CD4-positive, alpha-beta T cell (primary cell): ENCODE measurements at places on chromosomes 6 and 20.

GRCh38 chr6:147941143-147941542 lies 401.5 kb upstream of the SASH1 start:
- no peak for DNase-seq

- no peak for DNase-seq
Measured at GRCh38 chr20:9500121-9500520, 14.3 kb upstream of the LAMP5 start.

GRCh38 chr6:17311595-17312311 lies 30.6 kb downstream of the RBM24 start:
- DNase-seq, result no peak

DNA sequence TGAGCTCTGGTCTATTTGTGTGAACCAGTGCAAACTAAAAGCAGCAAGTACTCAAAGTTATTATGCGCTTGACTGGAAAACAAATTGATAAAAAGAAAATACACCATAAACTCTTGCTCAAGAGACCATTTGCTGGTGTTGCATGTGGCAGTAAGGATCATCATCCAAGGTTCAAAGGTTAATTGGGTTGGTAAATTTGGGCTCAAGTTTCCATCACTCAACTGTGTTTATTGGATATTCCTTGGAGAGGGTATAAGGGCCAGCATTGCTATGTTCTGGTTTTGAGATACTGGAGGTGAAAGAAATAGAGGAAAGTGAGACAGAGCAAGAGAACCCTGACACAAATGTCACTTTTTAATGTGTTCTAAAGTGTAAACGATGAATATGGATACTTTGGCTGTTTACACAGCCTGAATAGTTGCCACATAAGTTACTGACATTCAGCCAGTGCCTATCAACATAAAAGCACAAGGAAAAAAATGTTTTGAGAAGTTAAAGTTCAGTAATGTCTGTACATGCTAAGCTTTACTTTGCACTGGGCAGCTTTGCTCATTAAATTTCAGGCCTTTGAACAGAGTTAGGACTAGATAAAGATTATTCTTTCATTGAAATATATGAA lies 736.1 kb downstream of the HDGFL1 start:
- no peak for DNase-seq

- no peak for DNase-seq
Measured at GRCh38 chr6:17927705-17928104, 59.7 kb downstream of the KIF13A start.

GRCh38 chr20:23647346-23647745 lies 9.6 kb upstream of the CST3 start:
- DNase-seq, result no peak

- no peak for DNase-seq
Measured at GRCh38 chr6:53312355-53312754, 36.4 kb downstream of the ELOVL5 start.

DNA sequence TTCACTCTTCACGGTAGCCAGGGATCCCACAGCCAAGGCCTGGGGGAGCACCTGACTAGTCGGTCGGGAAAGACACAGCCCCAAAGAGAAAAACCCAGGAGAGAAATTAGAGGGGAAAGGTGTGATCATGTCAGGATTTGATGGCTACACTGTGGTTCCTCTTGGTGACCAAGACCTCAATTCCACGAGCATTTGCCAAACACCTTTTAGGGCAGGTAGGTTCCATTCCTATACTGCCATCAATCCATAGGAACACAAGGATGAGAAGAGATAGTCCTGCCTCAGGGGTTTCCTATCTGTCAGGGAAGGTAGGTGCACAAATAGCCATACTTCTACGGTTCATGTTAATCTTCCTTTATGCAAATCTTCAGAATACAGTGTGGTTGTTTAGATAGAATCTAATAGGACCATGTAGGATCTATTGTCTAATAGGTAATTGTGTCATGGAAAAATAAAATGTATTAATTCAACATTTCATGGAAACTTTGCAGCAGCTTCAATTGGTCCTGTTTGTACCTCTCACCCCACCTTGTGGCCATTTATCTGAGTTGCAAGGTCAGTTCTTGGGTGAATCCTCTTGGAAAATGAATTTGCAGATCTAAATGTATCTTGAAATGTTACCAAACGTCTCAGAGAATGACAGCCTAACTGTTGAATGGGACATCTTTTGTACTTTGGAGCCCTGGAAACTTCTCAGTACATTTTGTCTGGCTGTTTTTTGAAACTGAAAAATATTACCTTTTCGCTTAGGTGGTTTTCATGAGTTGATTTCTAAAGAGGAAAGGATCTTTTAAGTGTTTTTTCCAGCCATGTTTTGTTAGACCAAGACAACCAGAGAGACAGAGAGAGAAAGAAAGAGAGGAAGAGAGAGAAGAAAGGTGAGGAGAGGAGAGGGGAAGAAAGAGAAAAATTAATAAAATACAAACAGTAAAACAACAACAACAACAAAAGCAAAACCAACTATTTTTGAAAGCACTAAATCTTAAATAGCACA lies 33.7 kb upstream of the IYD start:
- no peak for DNase-seq

DNA sequence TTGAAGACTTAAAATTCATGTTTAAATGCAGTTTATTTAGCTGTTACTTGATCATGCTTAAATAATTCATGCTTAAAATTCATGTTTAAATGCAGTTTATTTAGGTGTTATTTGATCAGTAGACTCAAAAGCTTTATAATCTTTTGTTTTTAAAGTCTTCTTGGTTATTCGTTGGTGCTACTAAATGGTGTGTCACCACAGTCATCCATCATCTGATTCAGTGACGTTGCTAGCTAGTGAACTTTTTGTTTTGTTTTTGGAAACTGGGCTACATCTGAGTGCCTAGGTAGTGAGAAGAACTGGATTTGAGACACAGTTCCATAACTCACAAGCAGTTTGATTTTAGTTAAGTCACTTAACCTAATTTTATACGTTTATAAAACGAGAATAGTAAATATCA lies 20.9 kb downstream of the SCAF8 start:
- no peak for DNase-seq

- no peak for DNase-seq
Measured at GRCh38 chr6:169829786-169830185, 78.4 kb downstream of the ERMARD start.

- DNase-seq, result no peak
Measured at GRCh38 chr6:105968603-105969333, 117.4 kb upstream of the PRDM1 start.

GRCh38 chr20:44566811-44567210 lies 15.6 kb upstream of the PKIG start:
- DNase-seq, result no peak

DNA sequence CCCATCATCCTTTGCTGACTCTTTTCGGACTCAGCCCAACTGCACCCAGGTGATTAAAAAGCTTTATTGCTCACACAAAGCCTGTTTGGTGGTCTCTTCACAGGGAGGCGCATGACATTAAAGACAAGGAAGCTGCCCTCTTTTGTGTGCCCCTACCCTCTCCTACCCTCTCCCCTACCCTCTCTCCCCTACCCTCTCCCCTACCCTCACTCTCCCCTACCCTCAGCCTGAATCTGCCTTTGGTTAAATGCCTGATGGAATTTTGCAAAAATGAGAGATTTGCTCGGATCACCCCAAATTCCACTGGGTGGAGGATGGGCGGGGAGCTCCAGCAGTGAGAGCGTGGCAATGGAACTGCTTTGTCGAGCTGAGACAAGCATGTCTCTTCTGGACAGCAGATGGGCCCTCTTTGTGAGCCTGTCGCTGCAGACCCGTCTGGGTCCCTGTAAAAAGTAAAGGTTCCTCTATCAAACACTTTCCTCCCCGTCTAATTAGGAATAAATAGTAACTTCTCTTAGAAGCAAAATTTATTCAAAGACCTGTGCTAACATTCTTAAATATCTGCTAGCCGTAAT lies 76.4 kb upstream of the MLN start:
- DNase-seq, result no peak

DNA sequence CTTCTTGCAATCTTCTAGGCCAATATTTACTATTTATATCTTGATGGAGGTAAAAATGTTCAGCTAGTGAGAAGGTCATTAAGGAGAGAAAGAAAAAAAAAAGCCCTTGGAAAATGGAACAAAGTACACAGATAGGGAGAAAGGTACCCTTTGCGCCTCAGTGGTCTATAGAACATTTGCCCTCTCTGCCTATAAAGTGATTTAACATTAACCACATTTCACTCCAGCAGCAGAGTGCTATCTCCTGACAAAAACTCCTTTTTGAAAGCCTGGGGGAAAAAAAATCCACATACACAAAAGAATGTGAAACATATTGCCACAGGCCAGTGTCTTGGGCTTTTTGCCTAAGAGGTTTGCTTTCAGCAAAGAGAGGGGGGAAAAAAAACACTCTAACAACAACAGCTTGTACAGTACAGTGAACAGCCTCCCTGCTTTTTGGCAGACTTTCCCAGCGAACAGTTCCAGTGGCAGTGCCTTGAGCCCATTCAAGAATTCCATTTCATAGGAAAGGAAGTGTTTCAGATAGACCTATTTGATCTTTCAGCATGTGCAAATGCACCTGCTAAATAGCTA lies 695 bp downstream of the ARHGAP18 start:
- DNase-seq, result no peak

DNA sequence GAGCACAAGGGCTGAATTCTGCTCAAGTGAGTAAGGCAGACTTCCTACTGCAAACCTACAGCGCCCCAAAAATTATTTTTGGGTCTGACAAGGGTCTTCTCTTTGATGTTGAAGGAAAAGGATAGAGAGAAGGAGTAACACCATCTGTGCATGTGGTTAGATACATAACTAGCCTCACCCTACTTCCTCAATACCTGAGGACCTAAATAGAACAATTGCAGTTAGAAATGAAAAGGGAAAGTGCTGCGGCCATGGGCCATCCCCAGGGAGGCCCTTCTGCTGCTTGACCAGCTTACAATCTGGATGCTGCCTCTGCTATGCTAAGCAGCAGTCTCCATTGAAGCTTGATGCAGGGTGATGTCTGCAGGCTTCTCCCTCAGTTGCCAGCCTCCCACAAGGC lies 63.2 kb upstream of the ARMH2 start:
- DNase-seq, result no peak

- DNase-seq, result no peak
Measured at GRCh38 chr20:51797357-51798025, 4.8 kb downstream of the SALL4 start.
